AG10803 (cell line): ENCODE measurements at places on chromosomes 6 and 20.
A peak's percentile ranks its signal among the peaks of the same experiment; 100 is the strongest.

- peak; percentile 60 for DNase-seq
Observed at GRCh38 chr20:50924261-50924920, 6.8 kb downstream of the ADNP start.

- peak; percentile 76 for DNase-seq
Observed at GRCh38 chr20:14055127-14055742, 59.9 kb downstream of the MACROD2 start.

DNA sequence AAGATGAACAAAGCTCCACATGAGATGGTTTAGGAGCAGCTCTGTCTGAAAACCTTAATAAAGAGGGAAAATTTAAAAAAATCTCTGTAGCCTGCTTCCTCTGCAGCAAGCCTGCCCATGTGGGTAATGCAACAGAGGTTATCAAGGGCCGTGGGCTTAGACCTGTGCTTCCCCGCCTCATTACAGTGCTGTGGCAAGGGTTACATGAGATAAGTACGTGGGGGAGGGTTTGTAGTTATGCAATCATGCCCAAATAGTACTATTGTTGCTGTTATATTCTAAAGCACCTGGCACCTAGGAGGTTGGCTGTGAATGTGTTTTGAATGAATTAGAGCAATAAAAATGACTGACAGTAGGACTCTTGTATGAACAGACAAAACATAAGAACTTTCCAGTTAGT, 68.3 kb downstream of the PKHD1 start:
- DNase-seq = no peak

GRCh38 chr6:36563237-36563927, 16.1 kb upstream of the STK38 start:
- DNase-seq = no peak

GRCh38 chr6:133567636-133568035, 321.3 kb upstream of the TCF21 start:
- DNase-seq = peak; percentile 48

DNA sequence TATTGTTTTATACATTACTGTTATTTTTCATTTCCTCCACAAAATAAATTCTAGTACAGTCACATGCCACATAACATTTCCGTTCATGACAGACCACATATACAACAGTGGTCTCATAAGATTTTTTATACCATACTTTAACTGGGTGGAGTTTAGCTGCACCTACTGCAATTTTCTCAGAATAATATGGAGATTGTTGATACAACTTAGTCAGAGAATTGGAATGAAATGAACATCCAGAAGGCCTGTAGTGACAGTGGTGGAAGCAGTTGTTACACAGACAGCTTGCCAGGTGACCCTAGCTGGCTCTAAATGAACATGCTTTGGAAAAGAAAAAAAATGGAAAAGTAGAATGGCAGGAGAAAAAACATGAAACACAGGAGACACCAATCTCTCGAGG, 183.2 kb upstream of the TCF21 start:
- DNase-seq = peak; percentile 68

DNA sequence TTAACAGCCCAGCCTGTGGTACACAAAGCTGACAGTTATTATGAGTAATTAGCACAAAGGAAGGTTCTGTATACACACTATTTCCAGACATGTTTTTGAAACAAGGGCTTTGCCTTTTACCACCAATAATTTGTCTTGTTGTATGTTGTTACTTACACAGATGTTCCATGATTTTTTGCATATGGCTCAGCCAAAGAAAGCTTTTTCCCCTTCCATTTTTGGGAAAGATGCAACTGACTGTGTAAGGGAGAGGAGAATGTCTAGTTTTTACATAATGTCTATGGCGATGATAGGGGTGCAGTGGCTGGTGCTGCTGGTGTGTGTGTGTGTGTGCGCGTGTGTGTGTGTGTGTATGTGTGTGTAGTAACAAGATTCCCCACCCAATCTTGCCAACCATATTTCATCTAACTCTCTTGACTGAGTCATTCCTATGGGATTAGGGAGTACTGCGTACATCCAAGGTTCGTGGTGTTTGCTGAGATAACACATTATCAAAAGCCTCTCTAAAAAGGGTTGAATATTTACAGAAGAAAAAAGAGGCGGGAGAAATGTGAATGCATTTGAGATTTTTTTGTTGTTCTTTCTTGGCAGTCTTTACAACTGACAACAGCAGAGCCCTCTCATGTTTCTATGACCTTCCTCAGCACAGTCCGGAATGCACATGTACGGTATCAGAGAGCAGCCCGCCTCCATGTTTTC, 192.2 kb downstream of the GMPR start:
- peak; percentile 27 for DNase-seq

DNA sequence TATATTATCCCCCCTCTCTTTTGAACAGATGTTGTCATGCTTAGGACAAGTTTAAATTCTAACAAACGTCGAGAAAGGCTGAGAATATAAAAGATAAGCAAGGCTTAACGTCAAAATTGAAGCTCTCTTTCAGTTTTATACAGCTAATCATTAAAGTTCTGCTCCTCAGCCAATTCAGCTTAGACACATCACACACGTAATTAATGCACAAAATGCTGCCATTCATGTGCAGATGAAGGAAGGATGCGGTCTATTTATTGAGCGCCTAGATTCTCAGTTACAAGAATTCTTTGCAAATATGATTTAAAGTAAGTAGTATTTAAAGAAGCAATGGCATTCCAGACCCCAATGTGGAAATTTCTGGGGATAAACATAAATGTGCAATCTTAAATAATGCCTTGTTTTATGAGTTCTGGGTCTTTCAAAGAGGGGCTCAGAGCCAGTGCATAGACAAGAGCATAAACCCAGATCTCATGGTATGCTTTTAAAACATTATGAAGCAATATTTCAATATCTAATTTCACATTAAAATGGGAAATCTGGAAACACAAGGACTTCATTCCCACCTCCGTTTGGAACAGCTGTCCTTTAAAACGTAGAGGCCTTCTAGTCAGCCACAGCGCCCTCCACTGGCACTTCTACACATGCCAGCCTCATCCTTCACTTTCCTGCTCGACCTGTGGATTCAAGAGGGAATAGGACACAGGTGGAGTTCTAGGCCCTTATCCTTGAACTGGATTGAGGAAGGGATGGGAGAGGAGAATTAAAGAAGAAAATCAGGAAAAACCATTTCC, 85.8 kb downstream of the LYRM4 start:
- DNase-seq = no peak

- no peak for DNase-seq
Observed at GRCh38 chr6:148169706-148170105, 172.9 kb upstream of the SASH1 start.

DNA sequence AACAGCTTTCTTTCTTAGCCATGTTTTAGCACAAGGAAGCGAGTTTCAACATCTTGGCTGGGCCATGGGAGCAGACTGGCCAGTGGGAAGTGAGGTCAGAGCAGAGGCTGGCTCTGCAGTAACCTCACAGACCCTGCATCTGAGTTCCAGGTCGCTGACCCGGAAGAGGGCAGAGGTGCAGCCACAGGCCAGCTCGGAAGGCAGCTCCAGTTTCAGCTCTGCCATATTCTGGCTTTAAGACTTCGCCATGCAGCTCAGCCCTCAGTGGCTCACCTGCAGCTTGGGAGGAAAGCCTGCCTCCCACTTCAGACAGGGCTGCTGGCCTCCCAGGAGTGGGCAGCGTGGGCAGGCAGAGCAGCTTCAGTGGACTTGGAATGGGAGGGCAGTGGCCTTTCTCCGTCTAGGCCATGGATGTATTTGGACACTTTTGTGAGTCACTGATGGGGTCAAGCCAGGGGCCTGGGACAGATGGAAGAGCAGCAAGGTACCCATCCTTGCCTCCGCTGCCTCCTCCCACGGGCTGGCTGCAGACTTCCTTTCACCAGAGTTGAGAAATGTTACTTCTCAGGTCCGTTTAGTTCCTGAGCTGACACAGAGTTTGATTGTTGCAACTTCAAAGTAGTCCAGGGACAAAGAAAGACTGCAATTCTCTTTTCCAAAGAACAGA, 18.5 kb downstream of the CST8 start:
- DNase-seq = no peak
